ENCODE measurements at places on chromosomes 2 and 18.
A peak's percentile ranks its signal among the peaks of the same experiment; 100 is the strongest.

- DNase-seq = no peak
Measured at GRCh38 chr2:47118581-47118980, 36.5 kb downstream of the STPG4 start.

DNA sequence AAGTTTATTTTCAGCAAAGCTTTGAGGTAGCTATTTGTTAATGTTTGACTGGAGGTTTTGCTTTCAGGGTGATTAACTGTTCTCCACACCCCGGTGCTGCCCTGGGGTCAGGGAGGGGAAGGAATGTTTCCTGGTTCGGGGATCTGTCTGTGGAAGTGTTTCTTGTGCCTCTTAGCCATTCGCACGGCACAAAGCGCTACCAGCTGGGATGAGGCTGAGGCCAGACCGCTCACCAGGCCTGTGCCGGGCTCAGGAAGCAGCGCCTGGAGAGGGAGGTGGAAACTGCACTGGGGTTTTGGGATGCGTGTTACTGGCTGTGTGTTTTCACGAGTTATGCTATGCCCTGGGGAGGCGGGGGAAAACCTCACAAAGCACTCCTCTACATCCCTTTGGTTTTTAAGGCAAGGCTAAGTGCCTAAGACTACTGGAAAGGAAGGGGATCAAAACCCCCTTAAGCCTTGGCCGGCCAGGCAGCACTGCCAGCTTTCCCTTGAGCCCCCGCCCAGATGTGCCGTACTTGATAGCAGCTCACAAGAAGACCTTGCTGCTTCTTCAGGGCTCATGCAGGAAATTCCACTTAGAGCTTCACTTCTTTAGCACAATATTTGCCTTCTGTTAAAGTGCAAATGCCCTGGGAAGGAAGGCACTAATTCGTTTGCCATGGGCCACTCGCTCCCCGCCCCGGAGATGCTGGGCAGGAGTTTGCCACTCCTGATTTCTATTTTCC is 65.7 kb upstream of the CNGA3 start:
- no peak for DNase-seq

- no peak for DNase-seq
Measured at GRCh38 chr2:126795656-126796055, 103.0 kb upstream of the TEX51 start.

GRCh38 chr2:201135386-201135785 is 19.4 kb downstream of the CFLAR start:
- no peak for DNase-seq

GRCh38 chr2:156325688-156326525 is 6.6 kb downstream of the NR4A2 start:
- DNase-seq = no peak

- DNase-seq = no peak
Measured at GRCh38 chr2:214724741-214725140, 84.7 kb downstream of the BARD1 start.

GRCh38 chr2:235025800-235026536 is 74.2 kb downstream of the SH3BP4 start:
- no peak for DNase-seq

GRCh38 chr18:37122877-37123276 is 293.9 kb downstream of the KIAA1328 start:
- DNase-seq = no peak

DNA sequence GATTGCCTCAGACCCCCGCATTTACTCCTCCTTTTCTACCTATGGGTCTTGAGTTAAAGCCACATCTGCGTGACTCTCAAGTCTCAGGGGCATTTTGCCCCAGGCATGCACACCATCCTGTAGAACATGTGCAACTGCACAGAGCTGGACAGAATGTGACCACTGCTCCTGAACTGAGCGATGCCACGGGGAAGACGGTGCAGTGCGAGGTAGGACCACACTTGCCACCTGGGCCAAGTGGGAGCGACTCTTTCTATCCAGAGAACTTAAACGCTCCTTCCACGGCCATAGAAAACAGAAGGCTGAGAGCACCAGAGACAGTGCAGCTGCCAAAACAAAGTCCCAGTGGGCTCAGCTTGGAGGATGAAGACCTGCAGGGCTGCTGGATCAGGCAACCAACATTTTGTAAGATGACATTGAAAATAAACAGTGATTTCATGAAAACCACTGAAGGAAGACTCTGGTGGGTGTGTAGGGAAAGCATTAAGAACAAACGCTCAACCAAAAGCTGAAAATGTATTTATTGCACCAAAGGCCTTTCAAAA is 149.0 kb upstream of the HDAC4 start:
- DNase-seq = no peak

- DNase-seq = no peak
Measured at GRCh38 chr2:201675454-201675853, 23.0 kb downstream of the MPP4 start.

DNA sequence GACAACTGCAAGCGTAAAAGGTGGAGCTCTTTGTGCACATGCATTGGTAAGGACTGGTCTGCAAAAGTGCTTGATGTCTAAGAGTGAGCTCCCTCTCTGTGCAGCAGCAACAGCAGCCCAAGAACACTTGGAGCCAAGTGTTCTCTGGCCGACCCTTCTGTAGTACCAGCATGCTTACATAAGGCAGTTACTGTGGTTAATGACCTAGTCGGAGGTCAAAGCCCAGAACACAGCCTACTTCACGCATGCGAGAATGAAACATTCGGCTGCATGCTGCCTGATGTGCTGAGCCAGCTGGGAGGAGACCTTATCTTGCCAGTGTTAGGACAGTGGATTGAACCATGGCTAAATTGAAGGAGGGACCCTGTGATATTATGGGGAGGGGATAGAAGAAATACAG is 21.3 kb downstream of the NCAPH start:
- DNase-seq = no peak

DNA sequence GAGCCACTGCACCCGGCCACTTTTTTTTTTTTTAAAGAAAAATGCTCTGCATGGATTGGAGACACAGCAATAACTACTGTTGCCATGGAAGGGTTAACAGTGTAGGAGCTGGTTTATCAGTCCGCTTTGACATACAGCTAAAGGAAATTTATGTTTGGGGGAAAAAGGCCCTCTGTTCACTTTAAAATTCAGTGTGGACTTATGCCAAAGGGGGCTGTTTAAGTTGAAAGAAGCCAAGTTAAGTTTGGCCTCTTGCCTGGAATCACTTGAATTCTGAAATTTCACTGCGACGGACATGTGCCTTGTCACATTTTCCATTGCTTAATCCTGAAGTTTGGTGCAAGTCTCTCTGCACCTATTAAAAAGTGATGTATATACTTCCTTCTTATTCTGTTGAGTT is 3.1 kb downstream of the KCNE4 start:
- DNase-seq = no peak

GRCh38 chr2:160555420-160556071 is 61.9 kb upstream of the RBMS1 start:
- DNase-seq = no peak

GRCh38 chr18:3655254-3656050 is 205.5 kb downstream of the TGIF1 start:
- DNase-seq = no peak

DNA sequence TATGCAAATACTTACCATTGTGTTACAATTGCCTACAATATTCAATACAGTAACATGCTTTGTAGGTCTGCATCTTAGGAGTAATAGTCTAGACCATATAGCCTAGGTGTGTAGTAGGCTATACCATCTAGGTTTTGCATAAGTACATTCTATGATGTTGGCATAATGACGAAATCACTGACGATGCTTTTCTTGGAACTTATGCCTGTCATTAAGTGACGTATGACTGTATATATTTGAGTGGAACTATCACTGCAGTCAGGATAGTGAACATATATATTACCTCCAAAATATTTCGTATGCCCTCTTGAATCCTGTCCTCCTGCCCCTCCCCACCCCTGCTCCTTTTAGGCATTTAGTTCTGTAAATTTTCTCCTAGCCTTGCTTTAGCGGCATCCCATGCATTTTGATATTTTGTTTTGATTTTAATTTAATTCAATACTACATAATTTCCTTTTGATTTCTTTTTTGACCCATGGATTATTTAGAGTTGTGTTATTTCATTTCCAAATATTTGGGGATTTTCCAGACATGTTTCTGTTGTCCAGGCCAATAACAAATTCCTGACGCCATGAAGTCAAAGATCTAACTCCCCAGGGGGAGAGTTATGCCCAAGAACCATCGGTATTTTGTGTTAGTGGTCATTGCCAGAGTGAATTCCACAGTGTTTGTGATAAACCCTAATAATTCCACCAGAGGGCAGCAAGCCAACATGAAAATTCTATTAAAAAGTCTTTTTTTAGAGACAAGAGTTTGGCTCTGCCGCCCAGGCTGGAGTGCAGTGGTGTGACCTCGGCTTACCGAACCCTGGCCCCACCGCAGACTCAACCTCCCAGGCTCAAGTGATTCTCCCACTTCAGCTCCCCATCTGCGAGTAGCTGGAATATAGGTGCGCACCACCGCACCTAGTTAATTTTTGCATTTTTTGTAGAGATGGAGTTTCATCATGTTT is 24.2 kb upstream of the CASP8 start:
- DNase-seq = peak; percentile 44

DNA sequence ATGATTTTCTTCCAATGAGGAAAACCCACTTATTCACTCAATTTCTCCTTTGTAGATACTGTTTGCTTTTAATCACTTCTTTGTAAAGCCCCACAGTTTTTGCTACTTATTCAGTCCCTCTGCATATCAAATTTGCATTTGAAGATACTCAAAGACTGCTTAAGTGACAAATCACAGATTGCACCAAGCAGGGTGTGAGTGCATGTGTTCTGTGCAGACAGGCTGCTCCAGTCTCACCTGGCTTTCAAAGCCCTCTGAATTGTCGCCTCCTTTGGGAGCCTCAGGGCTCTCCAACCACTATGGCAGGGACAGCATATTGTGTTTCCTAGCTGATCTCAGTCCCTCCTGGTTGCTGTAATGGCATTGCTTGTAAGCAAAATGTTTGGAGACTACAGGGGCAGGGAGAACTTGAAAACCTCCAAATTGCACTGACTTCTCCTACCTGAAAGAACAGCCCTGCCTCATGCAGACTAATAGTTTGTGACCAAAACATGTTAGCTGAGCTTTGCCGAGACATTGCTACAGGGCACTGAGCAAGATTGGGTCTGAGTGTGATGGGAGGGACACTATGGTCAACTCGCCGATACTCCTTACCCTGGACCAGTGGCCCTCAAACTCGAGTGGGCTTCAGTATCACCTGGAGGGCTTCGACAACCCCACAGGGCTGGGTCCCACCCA is 96.8 kb downstream of the POLE4 start:
- no peak for DNase-seq

GRCh38 chr2:31234683-31235503 is 941 bp downstream of the EHD3 start:
- no peak for DNase-seq

DNA sequence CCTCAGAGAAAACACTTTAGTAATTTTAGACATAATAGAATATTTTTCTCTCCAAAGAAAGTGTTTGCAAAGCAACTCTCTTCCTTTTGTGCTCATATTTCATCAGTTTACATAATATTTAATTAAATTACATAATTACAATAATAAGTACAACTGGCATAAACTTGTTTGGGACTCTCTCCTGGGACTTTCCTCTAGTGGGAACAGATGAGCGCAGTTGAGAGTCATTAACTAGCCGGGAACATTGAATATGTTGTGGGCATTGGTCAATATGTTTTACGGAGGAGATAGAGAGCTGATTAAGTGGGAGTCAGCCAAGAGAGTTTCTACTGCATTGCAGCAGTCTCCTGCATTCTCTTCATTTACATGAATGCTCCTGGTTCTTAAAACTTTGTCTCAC is 607.7 kb downstream of the ARHGAP15 start:
- no peak for DNase-seq
